ENCODE measurements at places on chromosomes 4 and X.

DNA sequence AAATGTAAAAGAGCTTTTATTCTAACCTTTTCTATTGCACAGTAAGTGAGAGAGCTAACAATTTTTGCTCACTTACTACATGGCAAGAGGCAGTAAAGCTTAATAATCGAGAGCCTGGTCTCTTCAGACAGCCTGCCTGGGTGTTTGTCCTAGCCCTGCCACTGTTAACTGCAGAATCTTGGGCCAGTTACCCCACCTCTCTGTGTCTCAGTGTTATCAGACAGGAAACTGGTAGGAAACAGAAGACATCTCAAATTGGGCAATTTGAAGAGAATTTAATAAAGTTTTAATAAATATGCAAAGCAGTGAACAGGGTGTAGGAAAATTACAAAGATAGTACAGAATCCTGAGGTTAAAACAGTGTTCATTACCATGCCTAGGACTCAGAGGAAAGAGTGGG is 13.4 kb downstream of the STAP1 start:
- DNase-seq: no peak

DNA sequence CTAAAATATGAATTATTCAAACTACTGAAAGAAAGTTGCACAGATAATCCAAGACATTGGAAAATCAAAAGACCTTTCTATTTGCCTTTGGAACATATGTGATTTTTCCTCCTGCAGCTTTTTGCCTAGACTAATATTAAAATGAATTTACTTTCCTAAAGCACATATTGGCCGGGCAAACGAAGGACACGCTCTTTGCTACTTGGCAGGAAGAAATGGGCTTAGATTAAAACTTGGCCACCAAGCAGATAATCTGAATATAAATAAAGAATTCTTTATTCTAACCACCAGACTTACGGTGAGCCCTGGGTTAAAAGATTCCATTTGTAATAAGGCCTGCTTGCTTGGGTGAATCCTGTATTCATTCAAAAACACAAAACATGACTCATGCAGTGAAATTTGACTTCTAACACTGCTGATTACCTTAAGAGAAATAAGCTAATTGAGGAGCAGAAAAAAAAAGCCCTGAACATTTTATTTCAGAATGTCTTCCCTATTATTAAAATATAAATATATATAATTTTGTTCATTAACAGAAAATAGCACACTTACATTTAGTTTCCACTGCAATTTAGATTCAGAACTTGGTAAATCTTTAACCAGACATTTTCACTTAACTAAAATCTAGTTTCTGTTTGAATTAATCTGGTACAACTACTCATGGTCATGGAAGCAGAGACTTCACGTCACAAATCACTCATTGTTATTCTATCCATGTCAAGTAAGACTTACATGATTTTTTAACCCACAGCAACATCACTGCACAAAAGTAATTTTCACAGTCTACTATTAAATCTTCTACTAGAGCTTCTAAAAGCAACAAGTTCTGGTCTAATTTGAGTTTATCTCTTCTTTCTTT is 116.1 kb upstream of the PLAC1 start:
- no peak for DNase-seq

- no peak for DNase-seq
Measured at GRCh38 chr4:143294710-143295275, 41.9 kb upstream of the GAB1 start.

DNA sequence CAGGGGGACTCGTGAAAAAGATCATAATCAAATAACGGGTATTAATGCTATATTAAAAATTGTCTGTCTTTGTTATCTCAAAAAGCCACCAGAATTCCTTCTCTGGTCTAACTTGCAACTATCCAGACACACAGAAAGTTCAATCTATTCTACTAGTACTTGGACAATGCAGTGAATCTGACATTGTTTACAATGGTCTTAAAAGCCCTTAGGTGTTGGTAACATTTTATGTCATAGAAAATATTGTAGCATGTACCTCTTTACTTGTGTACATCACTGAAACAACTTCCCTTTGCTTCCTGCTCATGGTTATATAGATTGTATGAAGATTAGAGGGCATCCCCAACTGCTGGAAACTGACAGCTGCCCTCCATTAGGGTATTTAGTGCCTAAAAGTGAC is 71.1 kb upstream of the PPP3CA start:
- no peak for DNase-seq

DNA sequence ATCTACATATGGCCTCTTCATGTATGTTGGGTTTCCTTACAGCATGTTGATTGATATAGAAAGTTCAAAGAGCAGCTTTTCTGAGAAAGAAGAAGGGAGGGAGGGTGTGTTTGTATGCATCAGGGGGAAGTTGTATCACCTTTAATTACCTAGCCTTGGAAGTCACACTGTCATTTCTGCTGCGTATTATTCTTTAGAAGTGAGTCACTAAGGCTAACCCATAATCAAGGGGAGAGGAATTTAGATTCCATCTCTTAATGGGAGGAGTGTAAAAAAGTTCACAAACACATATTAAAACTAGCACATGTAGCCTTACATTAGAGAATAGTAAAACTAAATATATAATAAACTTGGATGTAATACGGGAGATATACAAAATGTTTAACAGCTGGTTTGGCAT is 86.5 kb upstream of the CBLL2 start:
- DNase-seq: no peak

DNA sequence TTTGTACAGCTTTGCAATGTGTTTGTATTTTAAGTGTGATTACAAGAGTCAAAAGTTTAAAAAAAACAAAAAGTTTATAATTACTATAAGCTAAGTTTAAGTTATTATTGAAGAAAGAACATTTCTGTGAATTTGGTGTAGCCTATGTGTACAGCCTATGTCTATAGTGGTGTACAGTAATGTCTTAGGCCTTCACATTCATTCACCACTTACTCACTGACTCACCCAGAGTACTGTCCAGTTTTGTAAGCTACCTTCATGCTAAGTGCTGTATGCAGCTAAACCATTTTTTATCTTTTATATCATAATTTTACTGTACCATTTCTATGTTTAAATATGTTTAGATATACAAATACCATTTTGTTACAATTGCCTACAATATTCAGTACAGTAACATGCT is 182.3 kb downstream of the RPA4 start:
- DNase-seq: no peak

DNA sequence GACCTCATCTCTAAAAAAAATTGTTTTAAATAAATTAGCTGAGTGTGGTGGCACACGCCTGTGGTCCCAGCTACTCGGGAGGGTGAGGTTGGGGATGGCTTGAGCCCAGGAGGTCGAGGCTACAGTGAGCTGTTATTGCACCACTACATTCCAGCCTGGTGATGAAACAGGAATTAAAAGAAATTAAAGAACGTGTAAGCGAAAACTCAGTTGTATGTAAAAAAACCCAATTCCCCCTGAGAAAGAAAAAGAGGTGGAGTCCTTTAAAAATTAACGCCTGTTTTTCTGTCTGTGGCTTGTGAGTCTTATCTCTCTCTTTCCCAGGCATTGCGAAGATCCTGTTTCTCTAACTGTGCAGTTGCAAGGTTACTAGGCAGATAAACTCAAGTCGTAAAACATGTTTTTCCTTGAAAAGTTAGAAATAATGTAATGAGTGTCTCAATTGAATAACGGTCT is 22.1 kb downstream of the EPGN start:
- DNase-seq: no peak

DNA sequence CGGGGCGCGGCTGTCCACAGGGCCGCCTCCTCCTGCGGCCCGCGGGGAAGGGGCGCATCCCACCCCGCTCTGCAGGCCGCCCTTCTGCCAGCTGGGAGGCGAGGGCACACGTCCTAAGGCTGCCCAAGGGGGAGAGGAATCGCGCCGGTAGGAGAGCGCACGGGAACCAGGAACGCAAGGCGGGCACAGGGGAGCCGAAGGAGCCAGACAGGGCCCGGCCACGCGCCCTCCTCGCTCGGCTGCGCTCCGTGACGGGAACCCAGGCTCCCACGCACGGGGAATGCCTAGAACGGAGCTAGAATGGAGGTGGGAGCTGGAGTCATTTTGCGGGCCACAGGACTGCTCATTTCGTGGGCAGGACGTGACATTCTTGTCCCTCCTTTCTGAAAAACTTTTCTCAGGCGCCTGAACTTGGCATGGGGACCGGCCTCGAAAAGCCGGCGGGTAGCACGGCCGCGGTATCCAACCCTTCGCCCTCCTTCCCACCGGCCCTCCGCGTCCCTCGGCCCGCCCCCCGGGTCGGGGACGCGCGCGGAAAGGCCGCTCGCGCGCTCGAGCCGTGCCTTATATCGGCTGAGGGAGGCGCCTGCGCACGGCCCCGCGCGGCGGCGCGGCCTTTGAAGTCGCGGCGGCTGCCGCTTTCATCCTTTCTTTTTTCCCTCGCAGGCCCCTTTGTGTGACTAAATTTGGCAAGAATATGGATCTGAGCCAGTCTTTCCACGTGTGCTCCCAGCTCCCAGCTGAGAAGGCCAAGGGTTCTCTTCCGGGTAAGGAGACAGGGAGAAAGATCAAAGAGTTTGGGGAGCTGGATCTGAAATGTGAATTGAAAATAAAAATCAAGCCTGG is 4.2 kb upstream of the LEF1 start:
- DNase-seq: no peak

GRCh38 chr4:154506253-154506652 is 14.7 kb upstream of the DCHS2 start:
- peak; percentile 15 for DNase-seq

GRCh38 chr4:138981930-138982390 is 33.6 kb upstream of the NOCT start:
- peak; percentile 72 for DNase-seq

- no peak for DNase-seq
Measured at GRCh38 chrX:6959006-6959405, 188.5 kb upstream of the STS start.
